ENCODE measurements at places on chromosomes 3 and 15.

DNA sequence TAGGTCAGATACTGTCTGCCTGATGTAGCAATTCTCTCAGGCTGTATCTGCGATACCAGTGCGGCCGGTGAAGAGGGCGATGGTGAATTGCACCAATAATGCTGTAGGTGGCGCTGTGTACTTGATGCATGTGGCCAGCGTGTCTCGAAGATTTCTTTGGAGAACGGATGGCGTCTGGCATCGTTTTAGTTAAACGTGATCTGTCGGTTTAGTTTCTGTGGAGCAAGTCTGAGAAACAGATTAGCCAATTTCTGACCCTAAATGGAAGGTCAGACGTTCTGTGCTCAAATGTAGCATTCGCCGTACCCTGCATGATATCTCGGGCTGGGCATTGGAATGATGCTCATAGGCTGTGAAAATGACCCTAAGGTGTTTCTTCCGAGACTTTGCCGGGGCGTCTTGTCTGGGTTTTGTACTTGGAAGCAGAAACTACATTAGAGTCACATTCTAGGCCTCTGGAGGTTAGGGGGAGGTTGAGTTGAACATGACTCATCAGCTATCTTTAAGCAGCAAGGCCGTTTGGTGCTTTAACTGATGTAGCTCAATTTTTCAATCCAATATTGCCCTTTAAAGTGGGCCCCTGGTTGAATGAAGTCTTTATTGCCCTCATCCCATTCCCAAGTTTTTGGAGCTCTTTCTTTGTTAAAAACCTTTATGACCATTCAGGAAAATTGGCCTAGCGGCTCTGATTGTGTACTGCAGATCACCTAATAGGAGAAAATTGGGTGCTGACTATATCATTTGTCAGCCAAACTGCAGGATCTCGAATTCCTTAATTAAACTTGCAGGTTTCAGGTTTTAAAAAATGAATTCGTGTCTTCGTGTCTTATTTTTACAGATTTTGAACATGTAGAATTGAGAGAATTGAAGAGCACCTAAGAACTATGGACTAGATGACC, 80.0 kb downstream of the SQOR start:
- DNase-seq: peak; percentile 75

DNA sequence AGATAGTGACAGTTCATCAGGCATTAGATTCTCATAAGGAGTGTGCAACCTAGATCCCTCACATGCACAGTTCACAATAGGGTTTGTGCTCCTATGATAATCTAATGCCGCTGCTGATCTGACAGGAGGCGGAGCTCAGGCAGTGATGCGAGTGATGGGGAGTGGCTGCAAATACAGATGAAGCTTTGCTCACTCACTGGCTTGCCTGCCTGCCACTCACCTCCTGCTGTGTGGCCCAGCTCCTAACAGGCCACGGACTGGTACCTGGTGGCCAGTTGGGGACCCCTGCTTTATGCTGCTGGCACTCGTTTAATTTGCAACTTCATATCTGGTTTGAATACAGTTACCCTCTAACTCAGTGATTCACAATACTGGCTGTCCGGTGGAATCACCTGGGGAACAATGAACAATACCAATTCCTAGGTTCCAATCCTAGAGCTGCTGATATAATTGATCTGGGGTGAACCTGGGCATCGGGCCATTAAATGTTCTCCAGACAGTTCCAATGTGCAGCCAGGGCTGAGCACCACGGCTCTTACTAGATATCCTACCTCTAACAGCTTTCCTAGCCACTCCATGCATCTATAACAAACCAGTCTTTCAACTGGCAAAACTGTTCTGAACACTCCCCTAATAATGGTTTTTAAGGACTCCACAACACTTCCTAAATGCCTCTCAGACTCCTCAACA, 131.4 kb downstream of the ATP1B3 start:
- no peak for DNase-seq

GRCh38 chr3:122926322-122926721, 101.2 kb downstream of the SEMA5B start:
- no peak for DNase-seq

GRCh38 chr3:110352841-110353604, 718.6 kb upstream of the NECTIN3 start:
- no peak for DNase-seq

- no peak for DNase-seq
These were observed 19.9 kb upstream of the TATDN2 start for GRCh38 chr3:10228248-10228950.

- DNase-seq: no peak
These were observed 182.4 kb downstream of the ADAMTS9 start for GRCh38 chr3:64505419-64505818.

DNA sequence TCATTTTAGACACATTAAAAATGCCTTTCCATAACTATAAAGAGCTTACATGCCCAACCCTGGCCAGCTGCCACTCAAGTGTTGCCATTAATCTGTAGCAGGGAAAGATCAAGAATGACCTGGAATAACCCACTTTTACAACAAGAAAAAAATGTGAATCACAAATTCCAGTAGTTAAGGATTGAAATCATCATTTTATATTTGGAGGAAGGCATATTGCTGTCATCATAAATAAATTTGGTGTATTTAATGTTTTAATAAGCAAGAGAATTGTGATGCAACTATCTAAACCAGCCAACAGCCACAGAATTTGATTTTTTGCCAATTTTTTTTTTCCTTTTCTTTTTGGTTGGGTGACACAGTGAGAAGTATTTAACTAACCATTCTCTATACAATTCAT, 240.0 kb upstream of the SEMA6D start:
- peak; percentile 61 for DNase-seq

Data from fibroblast of upper back skin (primary cell).